Stimulated activated CD8-positive, alpha-beta memory T cell treated with anti-CD3 and anti-CD28 coated beads, Interleukin-15, amount 100 ng/mL, for 4 hours (primary cell): ENCODE measurements at places on chromosomes 1 and 21.

- DNase-seq, result no peak
Observed at GRCh38 chr21:42118901-42119300, 47.8 kb downstream of the UMODL1 start.

DNA sequence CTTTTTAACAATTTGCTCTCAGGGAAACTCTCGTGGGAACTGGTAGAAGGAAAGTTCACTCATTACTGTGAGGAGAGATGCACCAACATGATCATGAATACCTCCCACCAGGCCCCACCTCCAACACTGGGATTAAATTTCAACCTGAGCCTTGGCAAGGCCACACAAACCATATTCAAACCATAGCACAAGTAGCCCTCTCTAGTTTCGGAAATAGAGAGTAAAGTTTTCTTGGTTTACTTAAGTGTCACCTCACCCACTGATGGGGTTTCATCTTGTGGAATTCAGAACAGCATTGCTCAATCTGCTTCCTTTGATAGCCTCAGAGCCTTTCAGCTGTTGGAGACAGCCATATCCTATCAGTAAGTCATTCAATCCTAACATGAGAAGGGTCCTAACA lies 25.5 kb upstream of the CCSAP start:
- DNase-seq, result no peak

DNA sequence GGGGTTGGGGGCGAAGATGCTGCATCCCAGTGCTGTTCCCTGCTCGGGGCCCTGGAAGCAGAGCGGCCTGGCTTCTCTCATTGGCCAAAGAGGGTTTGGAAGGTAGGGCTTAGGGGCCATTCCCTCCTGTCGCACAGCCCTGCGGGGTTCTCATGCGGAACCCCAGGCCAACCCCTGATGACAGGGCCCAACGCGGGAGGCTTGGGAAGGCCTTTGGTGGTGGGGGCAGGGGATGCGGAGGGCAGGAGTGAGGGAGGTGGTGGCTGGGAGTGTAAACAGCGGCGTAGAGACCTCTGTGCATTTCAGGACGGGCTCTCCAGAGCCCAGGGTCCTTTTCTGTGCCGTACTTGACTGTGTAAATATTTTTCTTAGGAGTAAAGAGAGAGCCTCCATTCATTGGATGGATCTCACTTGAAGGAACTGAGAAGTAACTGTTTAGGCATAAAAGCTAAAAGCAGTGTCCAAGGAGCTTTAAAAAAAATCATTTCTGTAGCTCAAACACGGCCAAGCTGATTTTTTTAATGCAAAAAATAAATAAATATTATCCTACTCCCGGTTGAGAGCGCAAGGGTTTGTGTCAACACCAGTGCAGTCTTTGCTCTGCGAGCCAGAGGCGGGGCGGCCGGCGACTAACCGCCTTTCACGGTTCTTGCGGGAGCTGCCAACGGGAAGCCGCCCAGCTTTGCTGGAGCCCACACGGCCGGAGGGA lies 169.1 kb downstream of the PRDM16 start:
- no peak for DNase-seq

GRCh38 chr1:18950401-18951026 lies 6.0 kb downstream of the IFFO2 start:
- DNase-seq, result no peak

DNA sequence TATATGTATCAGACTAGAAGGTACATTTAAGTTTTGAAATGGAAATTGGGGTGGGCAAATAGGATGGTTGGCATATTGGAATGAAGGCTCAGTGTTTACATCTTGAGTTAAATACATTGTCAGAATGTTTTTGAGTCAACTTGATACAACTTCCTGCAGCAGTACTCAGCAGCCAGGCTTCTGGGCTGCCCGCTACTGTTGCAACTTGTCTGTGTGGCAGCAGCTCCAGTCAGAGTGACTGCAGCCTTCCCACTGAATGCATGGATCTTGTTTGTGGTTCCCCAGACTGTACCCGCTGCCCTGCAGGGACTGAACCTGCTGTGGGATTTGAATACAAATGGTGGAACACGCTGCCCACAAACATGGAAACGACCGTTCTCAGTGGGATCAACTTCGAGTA lies 24.9 kb upstream of the SARS1 start:
- no peak for DNase-seq

DNA sequence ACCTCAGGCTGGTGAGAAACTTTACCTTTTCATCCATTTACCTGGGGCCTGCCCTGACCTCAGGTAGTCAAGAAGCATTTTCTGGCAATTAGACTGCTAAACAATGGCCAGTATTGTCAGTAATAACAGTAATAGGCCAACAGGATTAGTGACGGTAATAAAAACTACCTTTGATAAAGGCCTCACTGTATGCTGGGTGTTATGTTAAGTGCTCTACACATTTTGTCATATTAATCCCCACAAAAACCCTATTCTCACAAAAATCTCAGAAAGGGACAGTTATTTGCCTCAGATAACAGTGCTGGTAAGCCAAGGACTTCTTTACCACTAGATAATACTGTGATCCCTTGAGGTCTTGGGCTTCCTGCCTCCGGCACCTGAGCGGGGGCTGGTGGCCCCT lies 191.4 kb downstream of the FOXD2 start:
- no peak for DNase-seq

- no peak for DNase-seq
Observed at GRCh38 chr1:30257742-30258380, 465.5 kb downstream of the MATN1 start.

DNA sequence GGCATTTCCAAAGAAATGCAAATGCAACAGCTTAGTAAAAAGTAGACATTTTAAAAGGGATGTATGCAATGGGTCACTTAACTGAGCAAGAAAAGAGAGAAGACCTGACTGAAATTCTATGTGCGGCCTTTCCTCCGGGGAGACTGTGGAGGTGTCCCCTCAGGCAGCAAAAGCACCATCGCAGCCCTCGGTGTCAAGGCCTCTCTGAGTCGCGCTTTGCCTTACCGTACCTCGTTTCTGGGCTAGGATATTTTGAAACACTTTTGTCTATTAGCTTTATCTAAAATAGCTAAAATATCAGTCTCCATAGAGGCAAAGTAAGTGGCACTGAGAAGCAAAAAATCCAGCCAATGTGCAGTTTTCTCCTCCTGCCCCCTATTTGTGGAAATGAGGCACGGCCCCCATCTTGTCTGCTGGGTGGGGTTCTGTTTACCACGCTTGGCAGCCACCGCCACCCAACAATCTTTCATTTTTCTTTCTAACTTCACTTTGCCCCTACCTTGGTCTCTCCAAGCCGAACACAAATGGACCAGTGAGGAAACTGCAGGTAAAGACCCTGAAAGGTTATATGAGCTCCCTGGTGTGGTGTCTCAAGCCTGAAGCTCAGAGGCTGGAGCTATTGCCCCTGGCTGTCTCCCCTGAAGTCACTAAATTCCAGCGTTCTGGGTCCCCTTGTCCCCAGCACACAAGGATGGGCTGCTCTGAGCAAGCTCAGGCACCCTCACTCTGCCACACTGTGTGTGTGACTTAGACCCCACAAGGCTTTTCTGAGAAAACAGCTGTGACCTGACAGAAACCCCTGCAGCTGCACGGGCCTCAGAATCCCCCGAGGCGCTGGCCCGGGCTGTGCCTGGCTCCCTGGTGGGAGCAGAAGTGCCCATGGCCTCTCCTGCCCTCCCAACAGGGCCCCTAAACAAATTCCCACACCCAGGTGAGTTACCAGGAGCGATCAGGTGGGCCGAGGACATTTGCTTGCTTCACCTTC lies 1.6 kb downstream of the CD247 start:
- no peak for DNase-seq

DNA sequence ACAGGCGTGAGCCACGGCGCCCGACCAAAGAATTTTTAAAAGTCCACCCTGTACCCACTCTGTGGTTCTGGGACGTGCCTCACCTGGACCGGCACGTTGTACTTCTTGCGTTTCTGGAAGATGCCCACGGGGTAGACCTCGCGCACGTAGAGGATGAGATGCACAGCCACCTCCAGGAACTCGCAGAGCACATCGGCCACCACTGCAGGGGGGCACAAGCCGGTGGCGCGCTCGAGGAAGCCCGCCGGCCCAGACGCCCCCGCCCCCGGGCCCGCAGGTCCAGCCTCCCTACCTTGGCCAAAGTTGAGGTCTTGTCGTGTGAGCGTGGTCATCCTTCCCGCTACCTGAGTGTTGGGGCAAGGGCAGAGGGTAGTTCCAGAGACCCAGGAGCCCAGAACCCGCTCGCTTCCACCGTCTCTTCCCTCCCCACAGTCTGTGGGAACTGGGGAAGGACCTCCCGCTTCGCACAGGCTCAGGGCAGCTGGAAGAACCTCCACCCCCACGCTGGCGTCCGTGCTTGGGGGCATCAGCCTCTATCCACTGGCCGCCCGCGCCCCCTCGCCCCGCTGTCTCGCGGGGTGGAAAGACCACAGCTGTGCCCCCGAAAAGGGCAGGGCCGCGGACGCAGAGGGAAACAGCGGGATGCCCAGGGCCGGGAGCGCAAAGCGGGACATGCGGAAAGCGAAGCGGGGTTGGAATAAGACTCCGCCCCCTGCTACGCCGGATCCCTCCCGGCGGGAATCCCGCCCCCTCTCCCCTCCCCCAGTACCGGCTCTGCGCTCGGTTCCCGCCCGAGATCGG lies 478 bp downstream of the MAD2L2 start:
- no peak for DNase-seq

DNA sequence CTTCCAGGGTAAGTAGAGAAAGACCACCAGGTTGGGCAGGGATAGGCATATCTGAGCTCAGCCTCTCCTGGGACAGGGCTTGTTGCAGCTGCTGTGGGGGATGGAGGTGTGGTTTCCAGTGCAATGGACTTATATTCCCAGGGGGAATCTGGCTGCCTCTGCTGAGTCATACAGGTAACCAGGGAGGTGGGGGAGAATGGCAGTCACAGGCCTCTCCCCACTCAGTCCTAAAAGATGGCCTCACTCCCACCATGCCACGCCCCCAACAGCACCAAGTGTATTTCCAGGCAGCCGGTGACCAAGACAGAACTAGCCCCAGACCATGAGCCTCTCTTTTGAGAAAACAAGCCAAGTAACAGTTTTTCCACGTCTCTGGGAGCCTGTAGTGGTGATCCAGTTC lies 1240.7 kb downstream of the BRINP3 start:
- no peak for DNase-seq

- no peak for DNase-seq
Observed at GRCh38 chr1:65164633-65165032, 16.6 kb downstream of the AK4 start.

- DNase-seq, result no peak
Observed at GRCh38 chr1:212179394-212180076, 105.7 kb upstream of the PPP2R5A start.

DNA sequence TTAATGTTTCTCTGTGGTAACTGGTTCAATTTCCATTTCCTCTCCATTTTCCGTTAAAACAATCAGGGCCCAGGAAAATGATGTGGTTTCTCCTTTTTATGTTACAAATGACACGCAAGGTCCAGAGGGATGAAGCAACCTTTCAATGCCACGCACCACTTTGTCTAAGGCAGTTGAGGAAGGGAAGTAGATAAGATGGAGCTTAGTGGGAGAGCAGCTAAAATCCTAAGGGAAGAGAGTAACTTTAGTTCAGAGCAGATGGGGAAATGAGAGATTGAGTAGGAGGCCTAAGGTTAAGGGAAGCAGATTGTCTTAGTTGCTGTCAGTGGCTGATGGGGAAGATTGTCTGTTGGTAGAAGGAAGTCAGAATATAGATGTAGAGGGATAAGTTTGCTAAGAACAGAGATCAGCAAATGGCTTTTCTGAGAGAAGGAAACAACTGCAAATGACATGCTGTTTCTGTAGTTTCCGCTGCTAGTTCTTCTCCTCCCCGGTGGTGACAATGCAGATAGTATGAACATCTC lies 660 bp downstream of the CD1C start:
- DNase-seq, result no peak

- DNase-seq, result no peak
Observed at GRCh38 chr1:202805886-202806844, 2.1 kb downstream of the KDM5B start.

DNA sequence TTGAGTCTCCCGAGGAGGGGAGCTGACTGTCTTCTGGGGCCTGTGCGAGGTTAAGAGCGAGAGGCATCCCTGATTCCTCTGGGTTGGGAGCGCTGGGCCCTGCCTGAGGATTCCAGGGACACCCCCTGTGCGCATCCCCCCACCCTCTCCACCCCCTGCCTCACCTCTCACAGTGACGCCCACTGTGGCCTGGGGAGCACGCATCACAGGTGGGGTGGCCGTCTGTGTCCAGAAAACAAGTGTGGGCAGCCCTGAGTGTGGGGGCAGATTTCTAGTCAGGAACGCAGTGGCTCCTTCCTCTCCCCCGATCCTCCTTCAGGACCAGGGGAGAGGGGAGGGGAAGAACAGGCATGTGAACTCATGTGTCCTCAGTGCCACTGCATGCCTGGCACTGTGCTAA lies 61.7 kb downstream of the LDLRAD2 start:
- no peak for DNase-seq

DNA sequence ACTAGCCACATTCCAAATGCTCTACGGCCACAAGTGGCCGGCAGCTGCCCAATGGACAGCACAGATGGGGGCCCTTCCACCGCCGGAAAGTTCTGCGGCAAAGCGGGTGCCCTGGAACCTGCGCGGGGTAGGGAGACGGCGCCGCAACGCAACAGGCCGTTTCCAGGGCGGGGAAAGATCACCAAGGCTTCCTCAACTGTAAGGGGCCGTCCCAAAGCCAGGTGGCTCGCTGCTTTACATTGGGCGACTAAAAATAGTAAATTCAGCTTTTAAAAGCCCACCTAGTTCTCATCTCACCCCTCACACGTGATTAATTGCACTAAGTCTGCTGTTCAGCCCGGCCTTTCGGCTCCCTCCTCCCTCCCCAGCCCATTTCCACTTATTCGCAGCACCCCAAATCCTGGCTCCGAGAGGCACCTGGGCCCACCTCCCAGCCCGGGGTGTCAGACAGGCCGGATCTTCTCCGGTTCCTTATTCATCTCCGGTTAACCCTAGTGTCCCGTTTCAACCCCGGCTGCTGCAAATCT lies 643 bp downstream of the CFAP298 start:
- DNase-seq, result no peak

DNA sequence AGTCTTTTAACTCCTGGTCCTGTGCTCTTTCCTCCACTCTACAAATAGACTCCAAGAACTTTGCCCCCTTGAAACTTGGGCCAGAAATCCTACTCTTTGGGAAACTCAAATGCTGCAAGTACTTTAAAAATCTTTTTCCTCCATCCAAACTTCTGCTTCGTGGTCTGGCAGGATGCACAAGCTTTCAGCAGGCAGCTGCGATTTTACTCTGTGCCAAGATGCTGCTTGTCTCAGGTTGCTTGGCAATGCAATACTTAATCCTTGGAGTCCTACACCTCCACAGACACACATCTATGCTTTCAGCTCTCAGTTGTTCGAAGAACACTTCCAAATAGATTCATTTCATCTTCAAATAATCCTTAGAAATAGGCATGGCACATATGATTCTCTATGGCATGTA lies 435.3 kb upstream of the USP24 start:
- DNase-seq, result no peak

DNA sequence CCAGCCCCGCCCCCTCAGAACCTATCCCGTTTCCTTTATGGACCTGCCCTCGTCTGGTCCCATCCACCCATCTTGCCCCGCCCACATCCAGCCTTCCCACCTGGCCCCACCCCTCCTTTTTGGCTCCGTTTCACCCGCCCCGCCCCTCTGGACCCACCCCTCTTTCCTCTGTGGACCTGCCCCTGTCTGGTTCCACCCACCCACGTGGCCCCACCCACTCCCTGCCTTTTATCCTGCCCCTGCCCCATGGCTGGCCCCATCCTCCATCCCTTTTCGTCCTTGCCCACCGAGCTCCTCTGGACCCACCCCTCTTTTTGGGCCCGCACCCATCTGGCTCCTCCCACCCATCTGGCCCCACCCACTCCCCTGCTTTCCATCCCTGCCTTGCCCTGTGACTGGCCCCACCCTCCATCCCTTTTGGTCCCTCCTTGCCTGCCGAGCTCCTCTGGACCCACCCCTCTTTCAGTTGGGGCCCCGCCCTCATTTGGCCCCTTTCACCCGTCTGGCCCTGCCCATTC lies 177.3 kb downstream of the CAMTA1 start:
- DNase-seq, result no peak
